ENCODE measurements at places on chromosomes 6 and 20. TPM values are rescaled to one million over a fixed set of nuclear protein-coding genes. Genes with fewer than 3 reads are reported as not detected.

GRCh38 chr6:153140299-153140698 is 9.2 kb upstream of the RGS17 start:
- DNase-seq, result no peak
- H3K4me3 ChIP-seq, result no peak overlapping the region
- H3K4me1 ChIP-seq, result no peaks in the 10 kb centered on the region
- H3K27ac ChIP-seq, result no peak overlapping the region

GRCh38 chr6:63844287-63844686 is 208.7 kb downstream of the PHF3 start:
- H3K4me1 ChIP-seq, result no peaks in the 10 kb centered on the region
- no peak overlapping the region for H3K27ac ChIP-seq
- no peak for DNase-seq
- no peaks in the 10 kb centered on the region for H3K36me3 ChIP-seq

The MDFI gene
- total RNA-seq, result 9.3 TPM

DNA sequence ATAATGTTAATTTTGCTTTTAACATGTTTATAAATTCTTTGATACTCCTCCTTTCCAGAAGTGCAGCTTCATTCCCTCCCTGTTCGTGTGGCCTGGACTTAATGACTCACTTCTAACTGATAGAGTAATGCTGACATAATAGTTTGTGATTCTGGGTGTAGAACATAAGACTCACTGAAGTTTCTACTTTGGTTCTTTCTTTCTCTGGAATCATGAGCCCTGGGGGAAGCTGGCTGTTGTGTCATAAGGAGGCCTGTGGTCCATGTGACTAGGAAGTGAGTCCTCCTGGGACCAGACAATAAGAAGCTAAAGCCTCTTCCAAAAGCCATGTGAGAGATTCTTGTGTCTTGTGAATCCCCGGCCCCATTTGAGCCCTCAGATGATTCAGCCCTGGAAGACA is 30.5 kb upstream of the HLA-G start:
- no peaks in the 10 kb centered on the region for H3K27me3 ChIP-seq
- no peak overlapping the region for H3K4me3 ChIP-seq

The SIRPD gene
- 0.42 TPM for total RNA-seq

GRCh38 chr6:31660381-31661261 is at the start of gene C6orf47:
TSS of gene C6orf47 (minus strand) at chr6:31660778. CDS start at chr6:31659947, 831 bp downstream.
- no peaks in the 10 kb centered on the region for H3K4me1 ChIP-seq
- peak; percentile 91 for DNase-seq
- H3K36me3 ChIP-seq, result no peaks in the 10 kb centered on the region
- peak within 1 kb of the TSS; percentile 83 for H3K4me3 ChIP-seq

DNA sequence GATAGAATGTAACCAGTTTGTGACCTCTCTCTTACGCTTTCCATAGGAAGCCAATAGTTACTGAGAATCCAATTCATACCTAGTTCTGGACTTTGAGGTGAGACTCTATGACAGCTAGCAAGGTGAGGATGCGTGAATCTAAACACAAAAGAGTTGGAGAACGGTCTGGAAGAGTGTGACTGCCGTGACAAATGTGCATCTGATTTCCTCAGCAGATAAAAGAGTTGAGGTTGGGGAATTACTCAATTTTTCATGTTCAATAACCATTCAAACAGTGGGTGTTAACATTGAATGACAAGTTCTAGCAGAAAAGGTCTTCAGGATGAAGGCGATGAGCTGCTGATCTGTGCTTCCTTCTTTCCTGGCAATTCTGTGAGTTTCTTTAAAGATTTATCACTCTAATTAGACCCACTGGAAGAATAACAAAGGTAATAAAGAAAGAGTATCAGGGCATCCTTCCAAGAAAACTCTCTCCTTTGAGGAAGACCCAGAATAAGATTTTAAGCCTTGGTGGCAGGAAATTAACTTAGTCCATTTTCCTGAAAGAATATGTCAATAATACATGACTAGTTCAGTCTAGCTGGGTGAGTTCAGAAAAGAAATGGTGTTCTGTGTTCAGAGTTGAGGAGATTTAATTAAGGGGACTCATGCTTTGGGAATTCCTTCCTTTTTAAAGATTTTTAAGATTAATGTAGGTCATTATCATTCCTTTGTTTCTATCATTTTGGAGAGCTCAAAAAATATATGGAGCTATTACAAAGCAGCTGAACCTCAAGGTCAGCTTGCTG is 24.5 kb downstream of the KIF3B start:
- H3K4me1 ChIP-seq, result no peaks in the 10 kb centered on the region
- no peak overlapping the region for H3K27ac ChIP-seq
- H3K27me3 ChIP-seq, result no peaks in the 10 kb centered on the region
- no peak overlapping the region for H3K4me3 ChIP-seq
- no peaks in the 10 kb centered on the region for H3K36me3 ChIP-seq

GRCh38 chr6:111411978-111412566 is 70.9 kb downstream of the REV3L start:
- H3K27me3 ChIP-seq, result no peaks in the 10 kb centered on the region
- no peak overlapping the region for H3K4me3 ChIP-seq
- peaks cover 3% of the 10 kb centered on the region for H3K36me3 ChIP-seq
- H3K27ac ChIP-seq, result no peak overlapping the region

- H3K4me1 ChIP-seq, result no peaks in the 10 kb centered on the region
- DNase-seq, result no peak
- no peak overlapping the region for H3K4me3 ChIP-seq
- no peak overlapping the region for H3K27ac ChIP-seq
- H3K36me3 ChIP-seq, result no peaks in the 10 kb centered on the region
- H3K27me3 ChIP-seq, result no peaks in the 10 kb centered on the region
These were observed 157.6 kb upstream of the INSM1 start for GRCh38 chr20:20210327-20210726.

GRCh38 chr6:97240222-97240621 is 42.8 kb downstream of the MMS22L start:
- no peak overlapping the region for H3K27ac ChIP-seq
- H3K36me3 ChIP-seq, result no peaks in the 10 kb centered on the region
- H3K27me3 ChIP-seq, result no peaks in the 10 kb centered on the region
- H3K4me3 ChIP-seq, result no peak overlapping the region
- DNase-seq, result no peak

- H3K27ac ChIP-seq, result no peak overlapping the region
- H3K4me1 ChIP-seq, result no peaks in the 10 kb centered on the region
- H3K36me3 ChIP-seq, result peaks cover 10% of the 10 kb centered on the region
- no peak for DNase-seq
- no peak overlapping the region for H3K4me3 ChIP-seq
- H3K27me3 ChIP-seq, result no peaks in the 10 kb centered on the region
These were observed 26.8 kb upstream of the C20orf144 start for GRCh38 chr20:33635341-33635740.

GRCh38 chr6:97925504-97925903 is 642.5 kb upstream of the MMS22L start:
- no peak overlapping the region for H3K27ac ChIP-seq
- no peak overlapping the region for H3K4me3 ChIP-seq
- no peaks in the 10 kb centered on the region for H3K27me3 ChIP-seq
- no peaks in the 10 kb centered on the region for H3K36me3 ChIP-seq
- DNase-seq, result no peak

DNA sequence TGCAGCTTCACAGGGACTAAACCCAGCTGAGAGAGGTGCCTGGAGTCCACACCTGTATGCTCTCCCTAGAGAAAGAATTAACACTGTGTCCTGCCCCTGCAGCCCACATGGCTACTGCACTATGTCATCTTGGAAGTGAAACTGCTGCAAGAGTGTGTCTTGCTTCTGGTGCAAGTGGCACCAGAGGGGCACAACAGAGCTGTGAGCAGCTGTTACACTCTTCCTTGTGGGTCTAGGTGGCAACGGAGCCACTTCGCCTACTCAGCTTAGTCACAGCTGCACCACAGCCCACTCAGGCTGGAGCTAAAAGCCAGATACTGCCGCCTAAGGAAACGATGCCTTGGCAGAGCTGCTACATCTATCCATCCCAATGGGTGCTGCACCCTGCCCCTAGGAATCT is 391.4 kb downstream of the COL12A1 start:
- no peaks in the 10 kb centered on the region for H3K27me3 ChIP-seq
- H3K4me3 ChIP-seq, result no peak overlapping the region
- H3K27ac ChIP-seq, result no peak overlapping the region
- no peaks in the 10 kb centered on the region for H3K36me3 ChIP-seq
- DNase-seq, result no peak

- no peak overlapping the region for H3K4me3 ChIP-seq
- no peak for DNase-seq
- no peaks in the 10 kb centered on the region for H3K27me3 ChIP-seq
- no peak overlapping the region for H3K27ac ChIP-seq
- no peaks in the 10 kb centered on the region for H3K4me1 ChIP-seq
These were observed 534.5 kb downstream of the MAFB start for GRCh38 chr20:40154514-40154913.

- H3K4me1 ChIP-seq, result no peaks in the 10 kb centered on the region
- H3K27me3 ChIP-seq, result no peaks in the 10 kb centered on the region
- no peak overlapping the region for H3K27ac ChIP-seq
- DNase-seq, result no peak
- H3K4me3 ChIP-seq, result no peak overlapping the region
These were observed 9.9 kb downstream of the PSMA7 start for GRCh38 chr20:62133051-62133845.

The ID1 gene
- 170 TPM for total RNA-seq

- H3K4me3 ChIP-seq, result no peak overlapping the region
- no peak for DNase-seq
- H3K4me1 ChIP-seq, result no peaks in the 10 kb centered on the region
- H3K36me3 ChIP-seq, result no peaks in the 10 kb centered on the region
These were observed 24.5 kb upstream of the MAFB start for GRCh38 chr20:40713508-40713907.

DNA sequence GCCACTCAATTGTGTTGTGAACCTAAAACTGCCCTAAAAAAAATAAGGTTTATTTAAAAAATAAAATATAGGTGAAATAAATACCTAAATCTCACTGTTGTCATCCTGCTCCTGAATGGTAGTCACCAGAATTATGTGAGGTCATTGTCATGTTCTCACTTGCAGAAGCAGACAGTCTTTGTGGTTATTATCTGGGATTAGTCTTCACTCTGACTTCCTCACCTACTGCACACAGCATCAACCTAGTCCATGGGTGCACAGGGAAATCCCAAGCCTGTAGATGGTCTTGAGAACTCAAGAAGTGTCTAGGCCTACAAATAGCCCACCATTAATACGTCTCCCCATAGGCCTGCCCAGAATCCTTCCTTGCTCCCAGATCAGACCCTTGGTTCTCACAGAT is 97.0 kb downstream of the FOXF2 start:
- H3K36me3 ChIP-seq, result no peaks in the 10 kb centered on the region
- H3K4me3 ChIP-seq, result no peak overlapping the region

DNA sequence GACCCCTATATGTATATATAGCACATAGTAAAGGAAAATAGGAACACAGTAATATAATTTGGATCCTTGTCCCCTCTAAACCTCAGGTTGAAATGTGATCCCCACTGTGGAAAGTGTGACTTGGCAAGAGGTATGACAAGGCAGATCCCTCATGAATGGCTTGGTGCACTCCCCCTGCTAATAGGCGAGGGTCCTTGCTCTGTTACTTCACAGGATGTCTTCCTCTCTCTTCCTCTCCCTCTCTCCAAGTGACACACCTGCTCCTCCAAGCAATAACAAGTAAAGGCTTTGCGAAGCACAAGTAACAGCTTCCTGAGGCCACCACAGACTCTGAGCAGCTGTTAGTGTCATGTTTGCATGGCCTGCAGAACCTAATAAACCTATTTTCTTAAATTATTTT is 16.4 kb downstream of the ROMO1 start:
- no peak overlapping the region for H3K4me3 ChIP-seq
- no peaks in the 10 kb centered on the region for H3K27me3 ChIP-seq
- no peaks in the 10 kb centered on the region for H3K4me1 ChIP-seq
- no peak overlapping the region for H3K27ac ChIP-seq
- no peak for DNase-seq
